ENCODE measurements at places on chromosomes 5 and 9.

DNA sequence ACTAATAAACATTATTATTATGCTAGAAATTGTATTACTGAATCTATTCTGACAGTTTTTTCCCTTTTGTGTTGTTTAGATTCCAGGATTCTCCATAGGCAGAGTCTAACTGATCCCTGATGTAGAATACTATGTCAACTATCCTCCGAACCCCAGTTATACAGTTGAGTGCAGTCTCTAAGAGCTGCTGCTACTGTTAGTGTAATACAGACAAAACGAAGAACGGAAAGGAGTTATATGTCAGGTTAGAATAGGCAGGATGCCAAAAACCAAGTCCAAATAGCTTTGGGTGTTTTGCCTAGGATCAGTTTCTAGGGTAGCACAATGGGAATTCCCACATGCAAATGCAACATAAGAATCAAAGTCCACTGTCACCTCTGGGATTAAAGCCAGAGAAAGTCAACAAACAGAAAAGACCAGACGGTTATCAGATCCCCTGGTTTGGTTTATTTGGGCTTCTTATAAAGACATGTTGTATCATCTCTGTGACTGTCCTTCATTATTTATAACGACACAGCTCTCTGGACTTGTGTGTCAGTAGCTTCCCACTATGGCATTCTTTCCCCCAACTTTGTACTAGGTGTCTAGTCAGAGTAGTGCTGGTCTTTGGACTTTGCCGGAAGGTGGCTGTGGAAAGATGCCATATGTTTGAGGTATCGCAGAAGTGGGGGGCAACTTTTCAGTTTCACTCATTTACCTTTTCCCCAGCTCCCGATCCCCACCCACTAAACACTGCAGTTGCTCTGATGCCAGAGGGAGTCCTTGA lies 14.9 kb upstream of the TMEM38B start:
- no peak for DNase-seq

- no peak for DNase-seq
These were observed 416.4 kb downstream of the EFNA5 start for GRCh38 chr5:107254214-107254901.

GRCh38 chr5:111635916-111636570 lies 121.0 kb downstream of the NREP start:
- no peak for DNase-seq

DNA sequence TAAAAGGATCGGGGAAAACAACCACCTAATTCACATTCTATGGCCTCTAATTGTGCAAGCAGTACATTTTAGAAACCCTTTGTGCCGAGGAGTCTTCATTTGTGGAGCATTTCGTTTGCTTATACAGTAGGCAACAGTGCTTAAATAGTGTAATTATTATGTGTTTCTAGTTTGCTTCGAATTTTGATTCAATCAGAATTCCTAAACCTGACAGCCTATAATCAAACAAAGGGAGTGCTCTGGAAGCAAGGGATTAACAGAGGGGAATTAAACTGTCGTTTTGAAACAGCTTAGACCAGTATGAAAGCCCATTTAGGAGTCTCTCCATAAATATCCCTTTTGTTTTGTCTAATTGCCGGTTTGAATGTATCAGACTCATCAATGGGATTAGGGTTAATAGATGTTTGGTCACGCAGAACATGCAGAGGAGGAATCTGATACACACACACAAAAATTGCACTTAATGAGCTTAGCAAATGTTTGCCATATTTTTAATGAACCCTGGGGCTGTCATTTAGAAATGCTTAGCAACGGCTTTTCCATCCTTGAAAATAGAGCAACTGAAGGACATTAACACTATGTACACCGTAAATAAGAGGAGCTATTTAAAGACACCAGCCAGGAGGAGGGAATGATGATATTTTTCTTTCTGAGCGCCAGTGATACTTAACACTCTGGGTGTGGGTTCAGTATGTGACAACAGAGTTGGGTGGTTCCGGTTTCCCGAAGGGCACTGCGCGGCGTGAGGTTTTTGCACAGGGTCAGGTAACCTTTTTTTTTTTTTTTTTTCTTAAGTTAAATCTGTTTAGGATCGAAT lies 404.7 kb downstream of the TLE4 start:
- no peak for DNase-seq

GRCh38 chr9:132390966-132391365 lies 15.7 kb downstream of the TTF1 start:
- no peak for DNase-seq

GRCh38 chr9:2613730-2614271 lies 7.8 kb upstream of the VLDLR start:
- no peak for DNase-seq

GRCh38 chr9:116198344-116198743 lies 44.8 kb downstream of the PAPPA start:
- DNase-seq, result no peak

DNA sequence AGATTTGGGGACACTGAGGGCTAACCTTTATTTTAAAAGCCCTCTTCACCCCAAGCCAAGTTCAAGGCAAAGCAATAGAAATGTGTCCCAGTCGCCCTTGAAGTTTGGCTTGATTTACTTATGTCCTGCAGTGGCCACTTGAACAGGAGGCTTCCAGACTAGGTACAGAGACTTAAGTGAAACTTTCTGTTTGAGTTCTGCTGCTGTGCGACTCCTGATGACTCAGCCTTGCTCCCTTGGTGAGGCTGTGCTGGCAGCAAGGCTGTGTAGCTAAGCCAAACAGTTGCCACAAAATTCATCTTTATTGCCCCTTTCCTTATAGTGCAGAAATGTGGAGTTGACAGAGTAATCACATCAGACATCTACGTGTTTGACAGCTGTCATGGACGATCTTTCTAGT lies 68.8 kb upstream of the NTRK2 start:
- DNase-seq, result no peak

DNA sequence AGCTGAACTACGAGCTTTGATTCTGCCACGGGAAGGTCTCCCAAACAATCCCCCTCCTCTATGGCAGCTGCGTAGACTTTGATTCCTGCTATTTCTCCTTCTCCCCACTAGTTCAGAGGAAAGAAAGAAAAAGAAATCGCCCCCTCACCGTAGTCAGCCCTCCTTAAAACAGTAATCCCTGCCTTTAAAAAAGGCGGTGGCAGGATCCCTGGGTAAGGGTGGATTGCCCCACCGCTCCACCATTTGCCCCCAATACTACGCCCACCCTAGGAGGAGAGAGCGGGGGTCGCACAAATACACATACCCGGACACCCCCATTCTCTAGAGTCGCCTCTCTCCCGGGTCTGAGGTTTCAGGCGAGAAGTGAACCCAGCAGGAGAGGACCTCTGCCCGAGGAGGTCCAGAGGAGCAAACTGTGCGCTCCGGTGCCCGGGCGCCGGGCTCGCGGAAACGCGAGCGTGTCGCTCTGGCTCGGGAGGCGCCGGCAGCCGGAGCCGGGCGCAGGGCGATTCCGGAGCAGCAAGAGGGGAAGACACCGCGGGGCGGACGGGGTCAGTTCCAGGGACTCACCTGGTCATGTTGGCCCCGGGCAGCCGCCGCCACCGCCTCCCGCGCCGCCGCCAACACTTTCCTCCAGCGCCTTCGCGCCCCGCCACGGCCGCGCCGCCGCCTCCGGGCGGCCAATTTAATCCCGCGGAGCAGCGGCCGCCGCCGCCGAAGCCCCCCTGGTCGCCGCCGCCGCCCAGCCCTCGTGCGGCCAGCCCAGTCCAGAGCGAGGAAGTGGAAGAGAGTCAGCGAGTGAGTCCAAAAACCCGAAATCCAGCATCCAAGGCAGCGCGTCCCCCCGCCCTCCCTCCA lies 1057.7 kb upstream of the DMAC1 start:
- no peak for DNase-seq

DNA sequence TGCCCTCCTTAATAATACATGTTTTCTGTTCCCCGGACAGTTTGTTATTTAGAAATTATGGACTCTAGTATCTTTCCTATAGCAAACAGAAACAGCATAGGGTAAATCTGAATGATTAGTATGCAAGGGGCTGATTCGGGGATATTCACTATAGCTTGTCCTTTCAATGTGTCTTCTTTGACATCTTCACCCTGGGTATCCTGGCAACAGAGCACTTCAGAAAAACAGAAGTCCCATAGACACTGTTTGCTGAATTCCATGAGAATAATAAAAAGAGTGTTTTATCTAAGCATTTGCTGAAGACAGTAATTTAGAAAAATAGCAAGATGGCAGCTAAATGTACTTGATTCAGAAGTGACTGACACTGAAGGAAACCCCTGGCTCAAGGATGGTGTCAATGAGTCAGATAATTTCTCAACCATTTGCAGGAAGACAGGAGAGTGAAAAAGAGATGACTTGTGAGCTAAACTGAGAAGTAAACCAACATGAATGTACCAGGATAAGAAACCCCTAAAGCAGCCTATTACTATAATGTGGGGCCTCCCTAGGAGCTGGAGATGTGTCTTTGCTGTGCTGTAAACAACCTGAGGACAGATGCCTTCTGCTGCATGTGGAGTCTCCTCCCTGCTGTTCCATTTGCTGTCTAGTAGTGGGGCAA lies 246.2 kb downstream of the MAN2A1 start:
- no peak for DNase-seq

- DNase-seq, result no peak
These were observed 12.8 kb downstream of the NCS1 start for GRCh38 chr9:130185017-130185416.

DNA sequence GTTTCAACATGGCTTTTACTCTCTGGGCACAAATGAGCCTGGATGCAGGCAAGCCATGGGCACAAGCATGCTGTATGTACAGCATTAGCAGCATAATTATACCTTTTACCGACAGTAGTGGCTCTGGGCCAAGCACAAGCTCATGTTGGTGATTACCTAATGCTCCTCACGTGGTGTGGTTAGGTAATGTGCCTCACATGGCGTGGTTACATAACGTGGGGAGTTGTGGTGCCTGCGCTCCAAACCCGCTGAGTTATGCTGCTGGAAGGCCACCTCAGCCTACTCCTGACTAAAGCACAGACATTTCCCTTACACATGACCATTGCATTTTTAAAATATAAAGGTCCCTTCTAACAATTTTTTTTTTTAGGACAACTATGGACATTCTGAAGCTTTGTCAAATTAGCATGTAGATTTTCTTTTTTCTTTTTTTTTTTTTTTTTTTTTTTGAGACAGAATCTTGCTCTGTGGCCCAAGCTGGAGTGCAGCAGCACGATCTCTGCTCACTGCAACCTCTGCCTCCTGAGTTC lies 794.0 kb downstream of the EFNA5 start:
- DNase-seq, result peak; percentile 15

DNA sequence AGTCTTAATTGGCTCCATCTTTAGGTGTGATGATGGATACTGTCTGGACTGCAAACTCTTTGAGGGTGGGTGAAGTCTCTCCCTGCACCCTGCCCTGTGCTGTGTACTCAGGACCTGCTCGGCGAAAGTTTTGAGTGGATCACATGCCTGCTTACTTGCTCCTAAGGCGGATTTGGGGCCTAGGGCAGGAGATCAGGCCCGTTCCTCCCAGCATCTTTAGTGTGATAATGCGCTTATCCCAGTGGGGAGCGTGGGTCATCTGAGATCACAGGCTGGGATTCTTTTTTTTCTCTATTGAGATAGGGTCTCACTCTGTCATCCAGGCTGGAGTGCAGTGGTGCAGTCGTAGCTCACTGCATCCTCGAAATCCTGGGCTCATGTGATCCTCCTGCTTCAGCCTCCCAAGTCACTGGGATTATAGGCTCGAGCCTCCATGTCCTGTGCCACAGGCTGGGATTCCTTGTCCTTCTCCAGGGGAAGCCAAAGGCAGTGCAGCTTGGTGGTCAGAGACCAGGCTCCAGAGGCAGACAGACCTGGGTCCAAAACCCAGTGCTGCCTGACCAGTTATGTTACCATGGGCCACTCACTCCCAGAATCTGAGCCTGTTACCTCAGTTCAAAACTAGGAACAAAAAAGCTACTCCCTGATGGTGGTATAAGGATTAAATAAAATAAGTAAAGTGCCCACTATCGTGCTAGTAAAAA lies 59.7 kb downstream of the ZNF618 start:
- DNase-seq, result no peak

DNA sequence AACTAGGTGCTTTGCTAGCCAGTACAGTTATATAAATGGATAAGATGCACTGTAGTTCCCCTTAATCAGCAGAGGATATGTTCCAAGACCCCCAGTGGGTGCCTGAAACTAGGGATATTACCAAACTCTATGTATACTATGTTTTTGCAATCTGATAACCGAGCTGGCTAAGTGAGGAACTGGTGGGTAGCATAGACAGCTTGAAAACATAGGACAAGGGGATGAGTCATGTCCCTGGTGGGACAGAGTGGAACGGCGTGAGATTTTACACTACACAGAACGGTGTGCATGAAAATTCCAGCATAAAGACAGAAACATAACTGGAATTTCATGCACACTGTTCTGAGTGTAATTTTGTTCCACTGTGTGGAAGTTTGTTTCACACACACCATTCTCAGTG lies 86.9 kb downstream of the BASP1 start:
- peak; percentile 42 for DNase-seq

GRCh38 chr5:2695200-2695891 lies 56.1 kb downstream of the IRX2 start:
- DNase-seq, result no peak

DNA sequence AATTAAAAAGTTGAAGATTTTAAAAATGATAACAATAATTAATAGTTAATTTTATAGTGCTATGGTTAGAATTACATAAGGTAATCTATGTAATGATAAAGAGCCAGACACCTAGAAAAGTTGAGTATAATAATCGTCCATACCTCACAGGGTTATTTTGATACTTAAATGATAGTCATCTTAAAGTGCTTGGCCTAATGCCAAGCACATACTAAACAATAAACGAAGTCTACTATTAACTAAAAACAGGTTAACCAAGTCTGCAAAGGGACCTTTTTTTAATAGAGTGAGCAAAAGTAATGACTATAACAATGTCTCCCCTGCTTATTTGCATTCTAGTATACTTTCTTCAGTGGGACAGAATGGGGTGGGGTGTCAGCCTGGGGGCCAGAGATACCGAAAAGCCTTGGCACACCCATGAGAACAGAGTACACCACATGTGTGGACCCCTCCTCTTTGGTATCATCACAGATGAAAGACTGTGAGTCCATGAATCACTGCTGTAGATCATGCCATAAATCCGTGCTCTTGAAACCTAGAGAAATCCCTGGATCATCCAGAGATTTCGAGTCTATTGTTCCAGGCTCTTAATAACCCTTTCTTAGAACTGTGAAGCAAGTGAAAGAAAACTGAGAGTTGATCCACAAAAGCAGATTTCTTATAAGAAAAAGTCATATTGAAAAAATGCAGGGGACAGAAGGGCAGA lies 249.5 kb downstream of the PRELID2 start:
- DNase-seq, result no peak

GRCh38 chr9:123162360-123162759 lies 106.0 kb downstream of the STRBP start:
- DNase-seq, result no peak

GRCh38 chr5:53100606-53101005 lies 9.0 kb downstream of the MOCS2 start:
- DNase-seq, result no peak

DNA sequence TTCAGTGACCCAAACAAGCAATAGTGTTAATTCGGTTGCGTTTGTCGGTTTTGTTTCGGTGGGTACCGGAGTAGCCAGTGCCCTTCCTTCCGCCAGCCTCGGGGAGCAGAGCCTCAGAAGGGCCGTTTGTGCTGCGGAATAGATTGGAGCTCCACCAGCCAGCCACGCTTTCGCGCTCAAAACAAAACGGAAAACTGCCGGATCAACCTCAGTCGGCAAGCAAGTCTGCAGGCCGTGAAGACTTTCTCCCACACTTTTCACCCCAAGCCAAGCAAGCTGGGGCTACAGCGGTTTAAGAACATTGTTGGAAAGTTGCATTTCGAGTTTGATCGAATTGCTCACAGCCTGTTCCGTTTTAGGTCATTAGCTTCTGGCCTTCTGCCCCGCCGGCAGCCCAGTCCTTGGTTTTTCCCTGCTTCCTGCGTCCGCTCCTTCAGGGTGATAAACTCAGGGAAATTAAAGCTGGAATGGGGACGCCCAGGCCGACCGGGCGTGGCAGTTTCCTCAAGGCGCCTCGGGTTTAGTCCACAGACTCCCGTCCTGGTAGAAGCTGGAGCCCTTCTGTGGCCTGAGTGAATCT lies 803 bp upstream of the CCNO start:
- peak; percentile 64 for DNase-seq
